ENCODE measurements at places on chromosomes 6 and 20.

- DNase-seq: no peak
Measured at GRCh38 chr6:45675634-45676033, 297.9 kb upstream of the SUPT3H start.

- DNase-seq: no peak
Measured at GRCh38 chr6:10719296-10719963, 3.4 kb upstream of the TMEM14C start.

- DNase-seq: no peak
Measured at GRCh38 chr20:43167021-43167420, 22.7 kb downstream of the PTPRT start.

GRCh38 chr6:111727802-111728201 lies 122.1 kb upstream of the TRAF3IP2 start:
- no peak for DNase-seq

DNA sequence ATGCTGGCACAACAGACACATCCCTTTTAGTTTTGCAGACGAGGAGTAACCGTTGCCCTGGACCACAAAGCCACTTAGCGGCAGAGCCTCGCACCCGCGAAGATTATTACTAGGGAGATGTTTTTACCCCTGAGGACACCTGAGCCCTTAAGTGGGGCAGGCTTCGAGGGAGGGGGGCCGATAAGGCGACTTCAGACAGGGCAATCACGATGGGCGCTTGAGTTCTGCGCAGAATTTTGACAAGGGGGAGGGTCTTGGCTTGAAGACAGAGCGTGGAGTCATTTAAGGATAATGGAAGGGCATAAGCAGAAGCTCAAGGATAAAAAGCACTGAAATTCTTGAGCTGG lies 650 bp upstream of the TTK start:
- DNase-seq: no peak

GRCh38 chr20:32582659-32583580 lies 2.2 kb downstream of the NOL4L start:
- DNase-seq: peak; percentile 85

GRCh38 chr6:143264379-143264778 lies 186.1 kb downstream of the ADAT2 start:
- DNase-seq: no peak

GRCh38 chr20:43766385-43766784 lies 39.6 kb upstream of the GTSF1L start:
- no peak for DNase-seq

DNA sequence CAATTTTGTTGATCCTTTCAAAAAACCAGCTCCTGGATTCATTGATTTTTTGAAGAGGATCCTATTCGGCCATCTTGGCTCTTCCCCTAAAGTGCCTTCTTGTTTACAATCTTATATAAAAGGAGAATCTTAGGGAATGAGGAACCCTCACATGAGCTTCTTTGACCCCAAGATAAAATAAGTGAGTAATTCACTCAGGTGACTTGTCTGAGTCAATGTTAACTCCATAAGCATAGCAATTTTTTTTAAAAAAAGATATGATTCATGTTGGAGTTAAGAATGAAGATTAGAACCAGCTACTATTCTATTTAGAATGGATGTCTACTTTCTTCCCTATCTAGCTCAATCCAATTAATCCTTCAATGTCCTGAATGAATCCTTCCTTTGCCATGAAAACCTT lies 21.0 kb downstream of the WASF1 start:
- DNase-seq: no peak

All from neural progenitor cell (in vitro differentiated cells).